NCI-H2081 treated with DMSO at 0.1 percent for 48 hours (cell line): ENCODE measurements at places on chromosomes 1 and 21.
A peak's percentile ranks its signal among the peaks of the same experiment; 100 is the strongest.

GRCh38 chr1:16422041-16422440, 15.2 kb downstream of the SPATA21 start:
- DNase-seq = no peak

DNA sequence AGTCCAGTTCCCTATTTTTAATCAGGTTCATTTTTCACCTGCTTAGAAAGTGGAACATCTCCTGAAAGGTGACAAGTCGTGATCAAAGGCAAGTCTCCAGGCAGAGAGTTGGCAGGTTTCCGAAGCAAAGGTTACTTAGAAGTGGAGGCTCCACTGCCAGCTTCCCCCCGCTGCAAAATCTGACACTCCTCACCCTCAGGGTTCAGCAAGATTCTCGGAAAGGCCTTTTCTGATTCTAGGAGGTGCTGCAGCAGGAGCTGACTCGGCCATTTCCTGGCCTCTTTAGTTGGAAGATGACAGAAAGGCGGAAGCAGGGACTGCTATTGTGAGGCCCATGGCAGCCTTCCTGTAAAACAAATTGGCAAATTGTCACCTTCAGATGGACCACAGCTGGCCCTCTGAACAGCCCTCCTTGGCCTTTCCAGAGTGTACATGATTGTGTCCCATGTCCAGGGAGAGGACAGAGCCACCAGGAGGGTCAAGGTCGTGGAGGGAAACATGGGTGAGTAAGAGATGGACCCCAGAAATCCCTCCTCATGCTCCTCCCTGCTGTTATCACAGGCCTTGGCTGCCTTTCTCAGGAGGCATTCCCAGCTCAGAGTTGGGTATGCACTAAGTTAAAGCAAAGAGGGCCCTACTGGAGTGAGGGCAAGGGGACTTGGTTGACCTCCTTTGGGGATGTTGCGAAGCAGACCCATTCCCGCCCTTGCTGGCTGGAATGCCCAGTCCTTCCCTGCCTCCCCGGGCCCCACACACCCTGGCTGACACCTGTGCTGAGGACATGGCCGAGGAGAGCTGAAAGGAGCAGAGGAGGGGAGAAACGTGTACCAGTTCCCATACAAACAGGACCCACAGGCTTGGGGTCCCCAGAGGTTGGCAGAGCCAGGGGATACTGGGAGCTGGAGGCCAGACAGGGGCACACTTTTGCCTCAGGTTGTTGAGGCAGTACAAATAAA, 115.5 kb upstream of the IRF2BP2 start:
- DNase-seq = peak; percentile 25

GRCh38 chr1:43783096-43783670, 75.8 kb downstream of the ST3GAL3 start:
- DNase-seq = no peak

GRCh38 chr21:33019885-33020557, 5.7 kb upstream of the OLIG2 start:
- DNase-seq = no peak

DNA sequence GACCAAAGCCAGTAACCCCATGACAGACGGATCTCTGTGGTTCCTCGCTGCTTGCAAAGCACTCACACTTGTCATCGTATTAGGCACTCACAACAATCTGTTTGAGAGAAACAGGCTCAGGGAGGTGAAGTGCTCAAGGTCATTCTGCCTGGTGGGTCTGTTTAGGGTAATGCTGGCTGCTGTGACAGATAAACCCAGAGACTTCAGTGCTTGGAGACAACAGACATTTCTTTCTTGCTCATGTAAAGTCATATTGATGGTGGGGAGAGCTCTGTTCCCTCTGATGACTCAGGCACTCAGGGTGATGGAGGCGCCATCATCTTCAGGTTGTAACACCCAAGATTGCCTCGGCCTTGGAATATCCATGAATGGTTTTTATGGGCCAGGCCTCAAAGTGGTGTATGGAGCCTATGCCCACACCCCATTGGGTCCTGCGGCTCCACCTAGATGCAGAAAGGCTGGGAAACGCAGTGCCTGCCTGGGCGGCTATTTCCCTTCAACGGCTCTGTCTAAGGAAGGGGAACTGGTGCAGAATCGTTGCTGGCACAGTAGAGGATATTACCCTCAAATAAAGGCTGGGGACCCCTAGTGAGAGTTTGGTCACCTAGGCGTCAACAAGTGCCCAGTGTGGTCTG, 71.6 kb upstream of the SELENON start:
- no peak for DNase-seq

DNA sequence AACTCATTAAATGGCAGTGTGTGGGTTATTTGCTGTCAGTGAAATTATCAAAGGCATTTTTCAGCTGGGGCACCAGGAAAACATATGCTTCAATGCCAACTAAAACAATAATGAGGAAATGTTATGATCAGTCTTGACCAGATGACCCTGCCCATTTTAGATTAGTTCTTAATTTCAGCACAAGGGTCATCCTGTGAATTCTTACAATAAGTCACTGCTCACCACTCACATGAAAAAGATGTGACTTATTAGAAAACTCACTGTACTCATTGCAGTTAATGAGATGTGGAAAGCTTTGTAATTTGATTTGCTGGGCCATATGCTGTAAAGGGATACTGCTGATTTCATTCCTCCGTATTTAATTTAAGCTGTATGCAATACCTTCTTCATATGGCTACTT, 178.5 kb upstream of the LMO4 start:
- no peak for DNase-seq

GRCh38 chr1:57133686-57134085, 167.9 kb upstream of the C8B start:
- DNase-seq = no peak

GRCh38 chr1:202086579-202087350, 36.0 kb upstream of the GPR37L1 start:
- DNase-seq = no peak

GRCh38 chr21:35198982-35199732, 150.1 kb upstream of the RUNX1 start:
- DNase-seq = no peak

GRCh38 chr1:103461161-103462105, 64.1 kb upstream of the RNPC3 start:
- no peak for DNase-seq

DNA sequence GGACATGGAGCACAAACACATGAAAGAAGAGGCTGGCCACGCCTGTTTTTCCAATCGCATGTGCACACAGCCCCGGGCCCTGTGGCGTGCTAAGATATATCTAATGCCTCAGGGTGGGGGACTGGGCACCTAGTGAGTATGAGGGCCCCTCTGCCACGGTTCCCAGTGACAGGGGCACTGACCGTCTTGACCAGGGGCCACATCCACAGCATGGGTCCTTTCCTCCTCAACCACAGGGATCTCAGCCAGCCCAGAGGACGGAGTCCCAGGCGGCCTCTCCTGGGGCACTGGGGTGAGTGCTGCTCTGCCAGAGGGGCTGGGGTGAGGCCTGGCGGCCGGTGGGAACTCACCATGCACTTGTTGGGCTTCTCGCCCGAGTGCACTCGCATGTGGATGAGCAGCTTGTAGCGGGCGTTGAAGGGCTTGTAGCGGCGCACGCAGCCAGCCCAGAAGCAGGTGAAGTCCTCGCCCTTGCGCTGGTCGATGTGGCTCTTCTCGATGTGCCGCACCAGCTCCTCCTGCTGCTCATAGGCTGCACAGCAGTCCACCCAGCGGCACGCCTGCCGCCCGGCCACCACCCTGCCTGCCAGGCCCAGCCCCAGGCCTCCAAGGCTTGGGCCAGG, 134.7 kb downstream of the DMRTB1 start:
- no peak for DNase-seq

- DNase-seq = no peak
Observed at GRCh38 chr1:76352741-76353435, 278.3 kb downstream of the ST6GALNAC3 start.

GRCh38 chr1:190226006-190226405, 251.7 kb downstream of the BRINP3 start:
- DNase-seq = no peak

DNA sequence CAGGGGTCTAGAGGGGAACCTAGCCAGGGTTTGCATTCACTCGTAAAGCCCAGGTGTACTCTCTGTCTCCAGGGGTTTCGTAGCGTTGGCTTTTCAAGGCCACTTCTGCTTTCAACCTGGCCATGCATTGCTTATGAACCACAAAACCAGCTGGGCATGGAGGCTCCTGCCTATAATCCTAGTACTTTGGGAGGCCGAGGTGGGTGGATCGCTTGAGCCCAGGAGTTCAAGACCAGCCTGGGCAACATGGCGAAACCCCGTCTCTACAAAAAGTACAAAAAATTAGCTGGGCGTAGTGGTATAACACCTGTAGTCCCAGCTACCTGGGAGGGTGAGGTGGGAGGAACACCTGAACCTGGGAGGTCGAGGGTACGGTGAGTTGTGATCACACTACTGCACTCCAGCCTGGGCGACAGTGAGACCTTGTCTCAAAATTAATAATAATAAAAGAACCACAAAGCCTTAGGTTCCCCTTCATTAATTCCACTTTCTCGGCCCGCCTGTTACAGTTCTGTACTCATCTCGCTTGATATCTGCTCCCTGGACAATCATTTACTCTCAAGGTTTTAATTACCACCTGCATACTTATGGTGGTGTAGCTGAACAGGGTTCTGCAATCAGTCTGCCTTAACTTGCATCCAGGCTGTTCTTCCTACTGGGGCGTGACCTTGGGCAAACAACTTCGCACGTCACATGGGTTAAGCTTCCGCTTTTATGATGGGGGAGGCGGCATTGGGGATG, 6.1 kb downstream of the SLC16A4 start:
- no peak for DNase-seq

DNA sequence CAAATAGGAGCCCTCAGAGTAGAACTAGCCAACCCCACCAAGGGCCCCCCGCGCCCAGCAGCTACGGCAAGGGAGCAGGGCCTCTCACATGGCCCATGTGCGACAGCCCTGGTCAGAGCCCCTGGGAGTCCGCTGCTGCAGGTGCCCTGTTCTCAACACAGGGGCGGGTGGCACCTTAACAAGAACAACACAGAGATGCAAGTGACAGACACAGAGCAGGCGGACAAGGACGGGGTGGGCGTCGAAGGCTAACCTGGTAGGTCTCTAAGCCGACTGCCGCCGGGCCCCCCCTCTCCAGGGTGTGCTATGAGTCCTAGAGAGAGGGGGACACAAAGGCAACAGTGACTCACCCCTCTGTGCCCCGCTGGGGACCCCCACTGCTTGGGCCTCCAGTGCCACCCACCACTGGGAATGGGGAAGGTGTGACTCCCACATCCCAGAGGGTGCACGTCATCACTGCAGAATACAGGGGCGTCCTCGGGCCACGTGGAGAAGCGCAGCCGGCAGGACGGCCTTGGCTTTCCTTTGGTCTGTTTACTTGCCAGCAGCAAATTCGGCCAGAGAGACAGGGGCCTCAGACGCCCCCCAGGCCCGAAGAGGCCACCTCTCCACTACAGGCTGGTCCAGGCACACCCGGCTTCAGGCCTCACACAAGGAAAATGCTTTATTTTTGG, 44.8 kb downstream of the PRDM15 start:
- no peak for DNase-seq

DNA sequence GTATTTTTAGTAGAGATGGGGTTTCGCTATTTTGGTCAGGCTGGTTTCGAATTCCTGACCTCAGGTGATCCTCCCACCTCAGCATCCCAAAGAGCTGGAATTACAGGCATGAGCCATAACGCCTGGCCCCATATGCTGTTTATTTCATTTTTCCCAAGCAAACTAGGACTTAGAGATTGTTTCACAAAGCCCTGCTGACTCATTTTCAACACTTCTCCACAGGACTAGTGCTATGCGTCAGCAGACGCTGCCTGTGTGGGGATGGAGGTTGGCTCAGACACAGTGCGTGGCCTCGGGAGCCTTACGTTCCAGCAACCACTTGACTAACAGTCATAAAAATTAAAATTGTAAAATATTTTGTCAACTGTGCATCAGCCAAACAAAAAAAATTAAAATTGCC, 22.7 kb downstream of the PKNOX1 start:
- no peak for DNase-seq

DNA sequence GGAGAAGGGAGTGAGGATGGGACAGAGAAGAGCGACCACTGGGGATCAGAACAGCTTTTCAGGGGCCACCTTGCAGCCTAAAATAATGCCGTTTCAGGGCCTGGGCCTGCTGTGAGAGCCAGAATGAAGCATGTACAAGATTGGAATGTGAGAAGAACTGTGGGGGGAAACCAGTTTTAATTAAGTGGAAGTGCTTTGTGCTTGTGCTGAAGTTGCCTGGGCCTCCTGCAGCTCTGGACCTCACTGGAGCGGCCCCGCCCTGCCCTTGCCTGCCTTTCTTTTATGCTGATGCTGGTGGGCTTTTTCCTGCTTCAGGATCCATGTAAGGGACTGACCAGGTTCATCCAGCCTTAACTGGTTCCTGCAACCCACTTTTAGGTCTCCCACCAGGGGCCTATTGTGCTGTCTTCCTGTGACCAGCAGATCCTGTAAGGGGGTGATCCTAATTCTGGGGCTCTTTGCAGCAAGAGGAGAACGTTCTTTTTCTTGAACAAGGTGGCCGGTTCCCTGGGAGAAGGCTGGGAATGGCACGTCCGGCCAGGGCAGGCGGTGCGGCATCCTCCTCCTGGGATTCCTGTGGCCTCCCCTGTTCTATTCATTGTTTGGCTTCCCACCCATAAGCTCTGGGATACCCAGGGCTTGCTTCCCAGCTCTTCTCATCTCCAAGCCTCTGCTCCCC, 3.2 kb downstream of the C1orf226 start:
- DNase-seq = no peak

DNA sequence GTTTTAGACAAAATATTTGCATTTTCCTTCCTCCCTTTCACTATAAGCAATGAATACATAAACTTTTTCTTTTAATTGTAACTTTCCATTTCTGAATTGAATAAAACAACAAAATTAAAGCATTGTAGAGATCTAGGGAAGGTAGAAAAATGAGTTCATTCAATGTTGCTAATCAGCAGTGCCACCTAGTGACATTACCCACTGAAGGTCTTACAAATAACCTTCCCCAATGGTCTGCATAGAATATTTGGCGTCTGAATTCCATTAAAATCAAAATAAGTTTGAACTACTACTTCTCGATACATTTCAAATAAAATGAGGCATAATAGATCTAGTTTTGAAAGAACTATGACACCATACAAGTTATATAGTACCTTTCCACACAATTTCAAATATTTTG, 19.6 kb downstream of the FH start:
- DNase-seq = no peak

GRCh38 chr21:31647650-31648049, 11.8 kb upstream of the SOD1 start:
- no peak for DNase-seq

- no peak for DNase-seq
Observed at GRCh38 chr21:31977816-31978215, 105.0 kb downstream of the HUNK start.

DNA sequence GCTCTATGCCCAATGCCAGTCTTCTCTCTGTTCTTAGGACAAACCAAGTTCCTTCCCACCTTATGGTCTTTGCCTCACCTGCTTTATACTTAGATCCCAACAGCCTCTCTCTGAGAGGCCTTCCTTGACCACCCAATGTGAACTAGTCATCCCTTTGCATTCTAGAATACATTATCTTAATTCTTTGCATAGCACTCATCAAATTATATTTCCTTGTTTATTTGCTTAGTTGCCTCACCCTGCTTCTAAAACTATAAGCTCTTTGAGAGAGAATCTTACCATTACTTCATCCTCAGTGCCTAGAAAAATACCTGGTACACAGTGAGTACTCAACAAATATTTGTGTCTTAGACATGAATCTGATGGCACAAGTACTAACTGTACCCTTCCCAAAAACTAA, 8.0 kb downstream of the PIGP start:
- no peak for DNase-seq

- DNase-seq = no peak
Observed at GRCh38 chr1:19240673-19241538, 10.4 kb downstream of the EMC1 start.
